Hepatocyte (in vitro differentiated cells): ENCODE measurements at places on chromosomes 13 and 19. TPM values are rescaled to one million over a fixed set of nuclear protein-coding genes. Genes with fewer than 3 reads are reported as not detected.

DNA sequence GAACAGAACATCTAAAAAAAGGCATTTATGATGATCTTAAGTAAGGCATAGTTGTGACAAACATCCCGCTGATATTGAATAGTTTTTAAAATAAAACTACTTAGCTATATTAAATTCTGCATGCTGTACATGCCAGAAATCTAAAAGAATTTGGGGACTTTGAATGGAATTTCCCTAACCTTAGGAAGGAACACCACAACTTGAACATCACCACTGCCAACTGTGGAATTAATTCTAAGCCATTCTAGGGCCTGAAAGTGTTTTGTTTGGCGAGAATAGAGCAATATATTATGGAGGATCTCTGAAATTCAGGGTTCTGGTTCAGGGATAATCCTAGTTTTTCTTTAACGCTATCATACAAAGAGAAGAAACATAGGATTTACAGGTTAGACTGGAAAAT lies 17.8 kb upstream of the LATS2 start:
- H3K27ac ChIP-seq: no peak overlapping the region
- no peak for DNase-seq
- no peaks in the 10 kb centered on the region for H3K36me3 ChIP-seq
- H3K4me3 ChIP-seq: no peak overlapping the region
- H3K4me1 ChIP-seq: peaks cover 8% of the 10 kb centered on the region

DNA sequence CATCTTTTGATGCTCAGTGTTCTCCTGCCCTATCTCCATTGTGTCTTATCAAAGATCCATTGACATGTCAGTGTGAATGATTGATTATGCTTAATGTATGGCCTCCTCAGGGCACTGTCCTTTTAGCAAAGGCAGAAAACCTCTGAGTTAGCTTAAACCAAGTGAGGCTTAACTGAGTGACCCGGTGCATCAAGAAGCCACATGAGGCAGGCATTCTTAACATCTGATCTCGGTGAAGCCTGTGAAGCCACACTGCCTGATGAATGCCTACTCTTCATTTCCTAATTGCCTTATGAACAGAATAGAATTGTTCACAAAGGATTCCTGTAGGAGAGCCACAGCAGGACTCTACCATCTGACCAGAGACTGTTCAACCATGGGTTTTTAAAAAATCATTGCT lies 168.1 kb upstream of the SOX21 start:
- H3K27ac ChIP-seq: no peak overlapping the region
- no peak overlapping the region for H3K4me3 ChIP-seq
- no peaks in the 10 kb centered on the region for H3K27me3 ChIP-seq
- no peak for DNase-seq

Gene ATP4A
- 3.5 and 5.1 TPM in 2 replicates for polyA plus RNA-seq

Gene ERICH4
- polyA plus RNA-seq: 1.1 and 4.3 TPM in 2 replicates

DNA sequence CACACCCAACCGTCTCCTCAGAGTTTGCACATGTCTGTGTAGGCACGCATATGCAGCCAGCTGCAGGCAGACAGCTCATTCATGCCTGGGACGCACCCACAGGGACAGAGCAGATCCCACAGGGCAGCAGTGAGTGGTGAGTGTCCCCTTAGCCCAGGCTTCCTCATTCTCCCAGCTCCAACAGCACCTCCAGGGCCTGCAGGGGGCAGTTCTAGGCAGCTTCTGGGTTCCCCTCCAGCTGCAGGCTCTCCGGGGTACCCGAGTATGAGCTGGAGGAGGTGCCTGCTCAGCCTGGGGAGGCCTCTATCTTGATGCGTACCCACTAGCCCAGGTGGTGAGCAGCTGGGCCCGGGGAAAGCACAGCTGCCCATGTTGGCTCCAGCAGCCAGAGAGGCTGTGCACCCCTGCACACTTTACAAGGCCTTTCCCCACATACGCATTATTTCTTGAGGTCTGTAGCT lies 1.3 kb upstream of the SHANK1 start:
- H3K4me1 ChIP-seq: peaks cover 9% of the 10 kb centered on the region
- H3K4me3 ChIP-seq: no peak overlapping the region
- H3K27ac ChIP-seq: no peak overlapping the region
- no peak for DNase-seq
- H3K27me3 ChIP-seq: peaks cover 47% of the 10 kb centered on the region

Gene KLF16
- polyA plus RNA-seq: 14.3 and 16.0 TPM in 2 replicates

Gene KIR2DL4
- polyA plus RNA-seq: not detected in 2 replicates

Gene SPINT2
- polyA plus RNA-seq: 834 and 885 TPM in 2 replicates

GRCh38 chr19:49309087-49309486 lies 15.9 kb downstream of the SLC6A16 start:
- no peaks in the 10 kb centered on the region for H3K27me3 ChIP-seq
- H3K4me3 ChIP-seq: no peak overlapping the region
- no peaks in the 10 kb centered on the region for H3K36me3 ChIP-seq
- H3K4me1 ChIP-seq: no peaks in the 10 kb centered on the region
